ENCODE measurements at places on chromosomes 6 and 20.

- no peak for DNase-seq
These were observed 46.9 kb upstream of the NRSN1 start for GRCh38 chr6:24079076-24079475.

DNA sequence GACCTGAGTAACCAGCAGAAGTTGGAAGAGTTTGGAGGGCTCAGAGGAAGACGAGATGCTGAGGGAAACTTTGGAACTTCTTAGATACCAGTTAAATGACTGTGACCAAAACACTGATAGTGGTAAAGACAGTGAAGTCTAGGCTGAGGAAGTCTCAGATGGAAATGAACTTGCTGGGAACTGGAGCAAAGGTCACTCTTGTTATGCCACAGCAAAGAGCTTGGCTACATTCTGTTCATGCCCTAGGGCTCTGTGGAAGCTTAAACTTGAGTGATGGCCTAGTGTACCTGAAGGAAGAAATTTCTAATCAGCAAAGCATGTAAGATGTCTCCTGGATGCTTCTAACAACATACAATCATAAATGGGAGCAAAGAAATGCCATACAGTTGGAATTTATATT lies 24.7 kb downstream of the WDR27 start:
- no peak for DNase-seq

GRCh38 chr6:166770216-166771116 lies 143.4 kb upstream of the RPS6KA2 start:
- no peak for DNase-seq

DNA sequence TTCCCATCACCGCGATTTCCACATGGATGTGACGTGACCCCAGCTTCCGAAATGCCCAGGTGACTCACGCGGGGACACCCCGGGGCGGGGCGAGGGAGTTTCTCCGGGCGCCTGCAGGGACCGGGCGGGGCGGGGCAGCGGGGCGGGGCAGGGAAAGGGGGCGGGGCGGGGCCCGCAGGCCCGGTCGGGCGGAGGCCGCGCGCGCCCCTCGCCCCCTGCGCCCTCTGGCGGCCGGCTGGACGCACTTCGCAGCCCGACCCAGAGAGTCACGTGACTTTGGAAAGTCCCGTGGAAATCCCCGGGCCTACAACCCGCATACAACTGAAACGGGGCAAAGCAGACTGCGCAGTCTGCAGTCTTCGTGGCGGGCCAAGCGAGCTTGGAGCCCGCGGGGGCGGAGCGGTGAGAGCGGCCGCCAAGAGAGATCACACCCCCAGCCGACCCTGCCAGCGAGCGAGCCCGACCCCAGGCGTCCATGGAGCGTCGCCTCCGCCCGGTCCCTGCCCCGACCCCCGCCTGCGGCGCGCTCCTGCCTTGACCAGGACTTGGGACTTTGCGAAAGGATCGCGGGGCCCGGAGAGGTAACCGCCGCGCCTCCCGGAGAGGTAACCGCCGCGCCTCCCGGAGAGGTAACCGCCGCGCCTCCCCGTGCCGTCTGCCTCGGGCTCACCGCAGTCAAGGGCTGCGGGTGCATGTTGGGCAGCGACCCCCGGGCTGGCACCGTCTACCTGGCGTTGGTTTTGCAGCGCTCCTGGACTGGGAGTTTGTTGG lies at the start of gene TNFAIP3:
TNFAIP3 (plus strand) TSS at position 346 of the 771 bp plus-strand sequence. CDS start 3,969 bp downstream, outside the sequence.
- DNase-seq, result peak; percentile 96

Data from stimulated activated CD4-positive, alpha-beta T cell treated with anti-CD3 and anti-CD28 coated beads, Interleukin-4, amount 100 ng/mL, for 1 hour (primary cell).